ENCODE measurements at places on chromosomes 13 and 19.

DNA sequence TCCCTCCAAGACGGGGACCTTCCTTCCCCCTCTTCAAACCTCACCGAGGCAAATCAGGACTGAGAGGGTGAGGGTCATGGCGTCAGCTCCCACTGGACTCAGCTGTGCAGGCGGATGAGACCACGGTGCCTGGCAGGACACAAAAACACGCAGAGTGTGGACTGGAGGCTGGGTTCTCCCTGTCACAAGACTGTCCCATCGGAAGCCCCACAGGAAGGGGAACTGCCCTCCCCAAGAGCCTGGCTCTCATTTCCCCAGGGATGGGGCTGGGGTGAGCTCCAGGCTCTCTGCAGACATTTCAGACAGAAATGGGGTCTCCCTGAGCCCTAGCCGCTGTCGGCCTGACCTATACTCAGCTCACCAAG, at the start of gene LILRB5:
TSS of gene LILRB5 (minus strand) at position 158 of the 365 bp plus-strand sequence. CDS start at position 78, 80 bp downstream.
- DNase-seq: no peak

DNA sequence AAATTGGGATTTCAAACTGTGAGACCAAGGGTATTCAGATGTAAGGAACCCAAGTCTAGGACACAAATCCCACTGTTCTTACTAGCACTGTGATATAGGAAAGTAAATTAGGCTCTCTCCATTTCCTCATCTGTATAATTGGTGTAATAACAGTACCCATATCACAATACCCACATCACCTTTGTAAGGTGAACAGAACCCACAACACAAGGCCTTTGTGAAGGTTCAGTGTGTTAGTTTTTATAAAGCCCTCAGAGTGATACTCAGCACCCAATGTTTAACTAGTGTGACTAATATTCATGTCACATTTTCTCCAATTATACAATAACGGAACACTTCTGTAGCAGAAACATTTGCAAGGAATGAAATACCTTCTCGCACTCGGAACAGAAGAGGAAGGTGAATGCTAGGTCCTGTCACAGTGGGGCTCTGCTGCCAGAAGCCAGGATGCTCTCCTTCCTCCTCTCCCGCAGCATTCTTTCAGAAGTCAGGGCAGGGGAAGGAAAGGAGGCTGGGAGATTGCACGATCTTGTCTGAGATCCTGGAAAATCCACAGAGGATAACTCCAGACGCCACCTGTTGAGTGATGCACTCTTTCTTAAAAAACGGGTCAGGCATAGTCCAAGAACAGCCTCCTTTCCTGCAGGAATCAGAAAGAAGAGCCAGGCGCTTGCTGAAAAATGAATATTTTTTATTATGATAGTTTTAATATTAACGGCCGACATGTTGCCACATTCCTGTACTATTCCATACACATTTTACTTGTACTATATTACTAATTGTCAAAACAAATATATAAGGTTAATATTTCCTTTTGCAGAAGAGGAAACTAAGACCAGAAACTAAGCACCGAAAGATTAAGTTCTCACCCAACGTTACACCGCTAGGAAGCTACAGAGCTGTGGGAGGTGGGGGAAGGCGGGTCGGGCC, 762 bp downstream of the ZNF45 start:
- DNase-seq: no peak

- no peak for DNase-seq
These were observed 69.7 kb upstream of the C1QTNF9B start for GRCh38 chr13:23966691-23967615.

DNA sequence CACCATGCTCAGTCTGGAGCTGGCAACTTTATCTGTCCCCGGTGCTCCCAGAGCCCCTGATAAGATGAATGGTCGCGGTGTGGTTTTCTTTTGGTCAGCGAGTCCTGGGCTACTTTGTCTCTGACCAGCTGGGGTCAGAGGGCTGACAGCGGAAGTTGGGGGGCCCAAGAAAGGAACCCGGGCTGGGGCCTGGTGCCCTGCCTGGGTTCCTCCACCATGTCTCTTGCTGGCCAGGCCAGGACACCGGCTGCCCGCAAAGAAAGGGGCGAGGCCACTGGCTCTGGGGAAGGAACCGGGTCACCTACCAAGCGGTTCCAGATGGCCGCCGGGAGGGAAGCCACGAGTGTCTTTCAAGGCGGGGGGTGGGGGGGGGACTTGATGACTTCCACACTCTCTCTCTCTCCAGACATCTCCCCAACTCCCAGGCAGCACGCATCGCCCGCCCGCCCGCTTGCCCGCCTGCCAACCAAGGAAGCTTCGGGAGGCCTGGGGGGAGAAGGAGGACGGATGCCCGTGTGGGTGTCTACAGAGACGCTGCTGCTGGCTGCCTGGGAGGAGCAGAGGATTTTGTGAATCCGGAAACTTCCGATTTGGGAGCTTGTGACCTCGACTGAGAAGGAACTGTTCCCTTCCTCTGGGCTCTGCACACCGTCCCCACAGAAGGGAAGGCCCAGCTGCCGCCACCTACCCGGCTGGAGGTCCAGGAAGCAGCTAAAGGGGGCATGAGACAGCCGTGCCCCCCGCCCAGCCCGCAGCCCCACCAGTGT, 1.1 kb downstream of the PIP5K1C start:
- DNase-seq: no peak

DNA sequence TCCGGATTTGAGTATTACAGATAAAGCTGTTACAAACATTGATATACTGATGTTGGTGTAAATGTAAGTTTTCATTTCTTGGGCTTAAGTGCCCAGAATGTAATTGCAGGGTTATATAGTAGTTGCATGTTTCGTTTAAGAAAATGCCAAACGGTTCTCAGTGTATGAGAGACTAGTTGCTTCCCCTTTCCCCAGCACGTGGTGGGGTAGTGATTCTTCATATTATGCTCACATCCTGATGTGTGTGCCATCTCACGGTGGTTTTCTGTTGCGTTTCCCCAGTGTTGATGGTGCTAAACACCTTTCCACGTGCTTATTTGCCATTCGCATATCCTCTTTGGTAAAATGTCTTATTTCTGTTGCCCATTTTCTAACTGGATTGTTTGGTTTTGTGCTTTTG, 34.7 kb upstream of the F7 start:
- no peak for DNase-seq

- DNase-seq: no peak
These were observed 386.3 kb downstream of the NDFIP2 start for GRCh38 chr13:79867254-79867653.

GRCh38 chr13:35518337-35518946, 42.0 kb upstream of the MAB21L1 start:
- DNase-seq: no peak

DNA sequence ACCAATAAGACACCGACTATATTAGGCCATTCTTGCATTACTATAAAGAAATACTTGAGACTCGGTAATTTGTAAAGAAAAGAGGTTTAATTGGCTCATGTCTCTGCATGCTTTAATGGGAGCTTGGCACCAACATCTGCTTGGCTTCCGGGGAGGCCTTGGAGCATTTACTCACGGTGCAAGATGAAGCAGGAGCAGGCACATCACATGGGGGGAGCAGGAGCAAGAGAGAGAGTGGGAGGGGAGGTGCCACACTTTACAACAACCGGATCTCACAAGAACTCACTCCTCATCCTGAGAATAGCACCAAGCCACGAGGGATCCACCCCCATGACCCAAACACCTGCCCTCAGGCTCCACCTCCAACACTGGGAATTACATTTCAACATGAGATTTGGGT, 224.8 kb downstream of the KLF5 start:
- DNase-seq: no peak

DNA sequence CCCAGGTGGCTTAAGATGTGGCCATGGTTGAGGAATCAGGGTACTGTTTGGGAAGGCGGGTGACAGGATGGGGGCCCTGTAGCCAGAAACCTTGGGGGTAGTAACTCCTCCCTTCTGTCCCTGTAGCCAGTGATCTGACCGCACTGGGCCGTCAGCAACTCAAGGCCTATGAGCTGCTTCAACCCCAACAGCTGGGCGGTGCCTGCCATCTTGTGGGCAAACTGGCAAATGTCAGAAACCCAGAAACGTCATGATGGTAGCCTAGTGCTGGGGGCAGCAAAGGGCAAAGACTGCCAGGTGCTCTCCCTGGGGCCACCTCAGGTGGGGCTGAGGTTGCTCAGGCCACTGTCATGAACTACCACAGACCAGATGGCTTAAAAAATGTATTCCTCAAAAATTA, 3.5 kb downstream of the COPE start:
- no peak for DNase-seq

GRCh38 chr13:94009701-94010100, 469.8 kb downstream of the DCT start:
- DNase-seq: peak; percentile 25

DNA sequence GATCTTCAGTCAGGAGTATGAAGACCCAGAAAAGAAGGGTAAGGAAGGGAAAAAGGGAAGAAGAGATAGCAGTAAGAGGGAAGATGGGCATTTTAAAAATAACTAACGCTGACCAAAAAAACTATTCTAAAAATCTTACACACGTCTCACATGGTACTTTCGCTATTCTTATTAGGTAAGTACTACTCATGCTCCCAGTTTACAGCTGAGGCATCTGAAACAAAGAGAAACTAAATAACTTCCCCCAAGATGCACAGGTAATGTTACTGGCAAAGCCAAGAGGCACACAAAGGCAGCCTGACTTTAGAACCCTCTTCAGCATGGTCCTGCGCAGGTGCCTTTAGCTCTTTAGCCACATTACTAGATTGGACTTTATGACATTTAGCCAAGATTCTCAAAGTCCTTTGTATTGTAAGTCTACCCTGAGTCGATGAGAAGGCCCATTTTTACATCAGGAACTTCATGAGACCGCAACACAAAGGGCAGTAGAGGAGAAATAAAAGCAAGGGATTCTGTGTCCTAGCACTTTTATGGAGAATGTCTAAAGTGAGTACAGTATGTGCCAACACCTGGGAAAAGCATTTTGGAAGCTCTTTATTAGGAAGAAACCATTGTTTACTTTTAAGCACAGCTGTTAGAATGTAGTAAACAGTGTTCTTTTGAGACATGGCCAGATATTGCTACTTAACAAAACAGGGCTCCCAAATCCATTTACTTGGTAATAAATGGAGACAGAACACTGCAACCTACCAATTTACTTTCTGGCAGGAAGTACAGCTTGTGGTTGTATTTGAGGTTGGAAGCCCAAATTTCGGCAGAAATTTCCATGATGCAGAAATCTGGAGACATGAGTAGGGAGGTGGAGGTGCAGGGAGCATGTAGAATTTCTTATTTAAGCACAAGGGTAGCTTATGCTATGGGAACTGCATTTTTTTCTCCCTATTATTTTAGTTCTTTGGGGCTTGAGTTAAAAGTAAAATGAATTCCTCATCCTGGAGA, 250.7 kb downstream of the KCTD12 start:
- no peak for DNase-seq

DNA sequence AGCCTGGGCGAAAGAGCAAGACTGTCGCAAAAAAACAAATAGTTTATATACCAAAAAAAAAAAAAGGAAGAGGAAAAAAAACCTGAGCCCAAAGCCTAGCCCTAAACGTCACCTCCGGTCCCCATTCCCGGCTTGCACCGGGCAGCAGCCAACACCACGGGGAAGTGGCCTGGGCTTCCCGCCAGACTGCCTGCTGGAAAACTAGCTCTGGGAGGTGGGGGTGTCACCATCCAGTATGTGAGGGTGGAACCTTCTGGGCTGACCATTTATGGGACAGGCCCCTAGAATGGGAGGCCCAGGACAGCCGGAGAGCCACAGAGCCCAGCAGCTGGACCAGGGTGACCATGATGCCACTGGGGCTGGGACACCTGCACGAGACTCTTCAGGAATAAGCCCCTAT, 37.3 kb downstream of the IL12RB1 start:
- no peak for DNase-seq

DNA sequence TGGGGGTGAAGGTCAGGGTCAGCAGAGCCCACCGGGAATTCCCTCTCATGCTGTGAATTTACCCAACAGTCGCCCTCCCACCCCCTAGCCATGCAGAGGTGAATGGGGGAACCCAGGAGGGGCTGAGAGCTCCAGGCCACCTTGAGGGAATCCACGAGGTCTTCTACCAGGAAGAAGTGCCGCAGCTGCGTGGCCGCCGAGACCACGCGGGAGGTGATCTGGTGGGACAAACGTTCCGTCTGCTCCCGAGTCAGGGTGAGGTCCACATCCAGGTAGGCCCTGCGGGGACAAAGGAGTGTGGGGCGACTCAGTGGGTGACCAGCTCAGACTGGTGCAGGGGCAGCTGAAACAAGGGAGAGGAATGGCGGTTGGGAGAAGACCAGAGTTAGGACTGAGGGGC, 8.1 kb downstream of the RTN2 start:
- DNase-seq: no peak
